ENCODE measurements at places on chromosomes 7 and 10.

DNA sequence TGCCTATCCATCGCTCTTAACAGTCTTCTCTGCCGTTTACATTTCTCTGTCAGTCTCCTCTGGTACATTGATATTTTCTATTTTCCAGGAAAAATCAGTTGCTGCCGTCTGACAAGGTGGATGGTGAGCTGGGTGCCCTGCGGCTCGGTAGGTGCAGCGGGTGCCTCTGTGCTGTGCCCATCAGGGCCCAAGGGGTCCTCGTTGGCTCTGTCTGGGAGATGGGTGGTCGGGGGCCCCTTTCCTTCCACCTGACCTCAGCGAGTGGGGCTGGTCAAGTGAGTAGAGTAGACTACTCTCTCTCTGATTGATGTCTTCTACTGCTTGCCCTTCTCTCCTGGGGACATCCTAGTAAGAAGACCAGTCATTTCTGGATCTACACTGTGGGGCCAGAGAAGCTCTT is 57.4 kb downstream of the MINDY4 start:
- DNase-seq, result no peak

GRCh38 chr7:28157076-28157745 is 23.4 kb downstream of the JAZF1 start:
- DNase-seq, result no peak

DNA sequence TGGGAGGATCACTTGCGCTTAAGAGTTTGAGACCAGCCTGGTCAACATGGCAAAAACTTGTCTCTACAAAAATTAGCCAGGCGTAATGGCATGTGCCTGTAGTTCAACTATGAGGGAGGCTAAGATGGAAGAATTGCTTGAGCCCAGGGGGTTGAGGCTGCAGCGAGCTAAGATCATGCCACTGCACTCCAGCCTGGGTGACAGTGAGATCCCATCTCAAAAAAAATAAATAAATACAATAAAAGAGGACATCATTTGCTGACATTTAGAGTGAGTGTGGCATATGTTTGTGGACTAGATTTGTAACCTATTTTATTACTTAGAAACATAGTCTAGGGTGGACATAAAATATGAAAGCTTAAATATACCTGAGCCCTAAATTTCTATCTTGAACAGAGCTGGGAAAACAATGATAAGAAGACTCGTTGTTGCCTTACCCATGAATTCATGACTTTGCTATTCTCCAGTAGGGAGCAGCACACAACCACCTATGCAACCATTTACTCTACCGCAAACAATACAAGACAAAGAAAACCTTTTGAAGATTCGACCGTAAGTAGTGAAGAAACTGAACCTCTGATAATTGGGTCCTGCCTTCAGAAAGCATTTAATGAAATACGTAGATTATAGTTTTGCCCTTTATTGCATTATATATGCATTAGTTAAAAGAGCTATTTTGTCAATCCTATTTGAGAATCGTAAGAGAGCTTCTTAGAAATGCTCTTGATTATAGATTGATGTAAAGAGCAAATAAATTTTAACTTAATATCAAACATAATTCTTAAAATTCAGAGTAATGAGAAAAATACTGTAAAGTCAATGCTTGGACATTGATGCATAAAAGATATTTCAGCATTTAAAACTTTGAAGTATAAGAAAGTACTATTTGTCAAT is 83.5 kb downstream of the GNAT3 start:
- DNase-seq, result no peak

GRCh38 chr10:80485076-80485945 is 31.2 kb downstream of the TSPAN14 start:
- no peak for DNase-seq
